H4 (cell line): ENCODE measurements at places on chromosomes 1 and 21.
A peak's percentile ranks its signal among the peaks of the same experiment; 100 is the strongest.

GRCh38 chr1:21537511-21537931 is 28.3 kb downstream of the ALPL start:
- no peak for DNase-seq

DNA sequence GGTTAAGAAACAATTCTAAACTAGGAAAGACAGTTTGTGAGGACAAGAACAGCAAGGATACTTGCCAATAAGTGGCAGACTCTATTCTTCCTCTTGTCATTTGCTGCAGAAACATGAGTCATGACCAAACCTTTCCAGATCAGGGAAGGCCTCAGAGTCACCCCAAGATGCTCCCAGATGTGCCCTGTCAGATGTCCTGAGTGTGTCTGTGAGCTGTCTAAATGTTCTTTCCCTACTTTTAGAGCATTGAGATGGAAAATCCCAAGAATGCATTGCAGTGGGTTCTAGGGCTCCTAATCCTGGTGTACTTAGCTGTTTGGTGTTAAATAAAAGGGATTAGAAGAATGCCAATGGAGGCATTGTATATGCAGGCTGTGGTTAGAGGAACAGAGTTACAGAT is 57.5 kb upstream of the KIAA0040 start:
- DNase-seq, result no peak

DNA sequence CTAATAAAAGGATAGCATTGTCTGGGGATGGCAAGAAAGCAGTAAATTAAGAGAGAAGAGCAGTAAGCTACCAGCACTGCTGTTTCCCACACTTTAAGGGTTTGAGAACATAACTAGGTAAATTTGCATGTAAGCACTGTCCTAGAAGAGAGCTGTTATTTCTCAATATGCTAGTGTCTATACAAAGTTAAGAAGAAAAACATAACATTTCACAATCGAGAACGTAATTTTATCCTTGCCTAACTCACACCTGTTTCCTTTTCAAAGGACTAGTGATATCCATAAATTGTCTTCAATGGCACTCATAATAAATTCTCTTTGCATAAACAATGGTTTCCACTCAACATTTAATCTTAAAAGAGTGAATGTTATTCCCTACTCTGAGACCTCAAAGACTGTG is 576.0 kb downstream of the PTBP2 start:
- no peak for DNase-seq

GRCh38 chr1:81498471-81499462 is 302.0 kb upstream of the ADGRL2 start:
- no peak for DNase-seq

GRCh38 chr1:14939527-14940284 is 213.8 kb upstream of the TMEM51 start:
- DNase-seq, result peak; percentile 54

GRCh38 chr1:245693941-245694752 is 539.4 kb downstream of the KIF26B start:
- DNase-seq, result no peak

- no peak for DNase-seq
Observed at GRCh38 chr1:25043228-25043580, 113.1 kb upstream of the RUNX3 start.

- no peak for DNase-seq
Observed at GRCh38 chr1:165647517-165647916, 16.5 kb downstream of the MGST3 start.

GRCh38 chr1:219771080-219771479 is 157.3 kb downstream of the SLC30A10 start:
- peak; percentile 92 for DNase-seq
